Bronchial smooth muscle cell (primary cell): ENCODE measurements at places on chromosomes 3 and 15. TPM values are rescaled to one million over a fixed set of nuclear protein-coding genes. Genes with fewer than 3 reads are reported as not detected.

Gene CHRD
- total RNA-seq = 1.1 and 6.1 TPM in 2 replicates

Gene ARF4
- 91.3 and 147 TPM in 2 replicates for total RNA-seq

Gene SPATA12
- under 0.01 TPM in 1 of 2 replicates, not detected in the other for total RNA-seq

Gene CDC25A
- total RNA-seq = 0.94 and 1.1 TPM in 2 replicates

Gene DYNLT2B
- total RNA-seq = 10.4 and 11.0 TPM in 2 replicates
